ENCODE measurements at places on chromosomes 11 and 22.

DNA sequence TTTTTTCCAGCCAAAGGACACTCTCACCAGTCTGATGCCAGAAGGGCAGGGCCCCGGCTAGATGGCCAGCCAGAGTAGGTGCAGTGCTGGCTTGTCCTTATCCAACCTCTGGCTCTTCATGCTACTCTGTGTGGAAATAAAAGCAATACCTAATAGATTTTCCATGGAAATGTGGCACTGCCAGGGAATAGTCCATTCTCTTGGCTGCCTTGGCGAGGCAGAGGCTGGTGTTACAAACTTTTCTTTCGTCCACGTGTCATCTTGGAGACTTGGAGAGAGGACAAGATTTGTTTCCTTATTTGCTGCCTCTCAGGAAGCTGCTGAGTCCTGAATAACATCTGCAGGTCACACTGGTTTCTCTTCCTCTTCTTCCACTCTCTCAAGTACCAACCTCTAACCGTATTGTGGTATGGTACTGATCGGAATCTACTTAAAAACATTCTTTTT lies 17.2 kb upstream of the C1QTNF4 start:
- no peak for DNase-seq

DNA sequence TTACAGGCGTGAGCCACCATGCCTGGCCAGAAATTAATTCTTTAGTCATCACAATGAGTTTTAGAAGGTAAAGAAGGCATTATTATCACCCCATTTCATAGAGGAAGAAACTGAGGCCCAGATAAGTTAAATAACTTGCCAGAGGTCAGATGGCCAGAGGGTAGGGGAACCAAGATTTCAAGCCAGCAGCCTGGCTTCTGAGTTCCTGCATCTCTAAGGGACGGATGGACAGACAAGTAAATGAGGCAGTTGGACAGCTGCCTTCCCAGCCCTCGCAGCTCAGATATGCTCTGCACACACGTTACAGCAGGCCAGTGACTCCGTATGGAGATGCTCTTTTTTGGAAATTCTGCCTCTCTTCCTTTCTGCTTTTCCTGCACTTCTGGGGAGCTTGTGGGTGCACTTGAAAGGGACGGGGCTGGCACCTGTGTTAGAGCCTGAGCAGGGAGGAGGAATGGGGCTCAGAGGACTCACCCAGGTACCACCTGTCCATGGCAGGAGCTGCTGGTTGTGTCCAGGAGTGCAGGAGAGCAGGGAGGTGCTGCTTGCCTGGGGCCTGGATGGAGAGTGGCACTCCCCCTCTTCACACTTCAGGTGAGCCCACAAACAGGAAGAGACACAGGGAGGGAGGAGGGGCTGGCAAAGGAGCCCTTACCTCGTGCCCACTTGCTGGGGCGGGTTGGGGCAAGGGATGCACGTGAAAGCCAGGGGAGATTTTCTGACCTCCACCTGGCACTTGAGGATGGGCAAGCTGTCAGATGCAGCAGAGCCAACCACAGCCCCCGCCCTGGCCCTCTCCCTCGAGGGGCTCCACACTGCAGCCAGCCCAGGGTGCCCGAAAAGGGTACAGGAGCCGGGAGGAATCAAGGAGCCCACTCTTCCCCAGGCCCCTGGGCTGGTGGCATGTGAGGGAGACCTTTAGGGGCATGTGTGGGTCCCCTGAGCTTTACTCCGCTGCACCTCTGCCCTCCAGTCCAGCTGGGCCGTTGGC lies 3.3 kb upstream of the FXYD2 start:
- no peak for DNase-seq

DNA sequence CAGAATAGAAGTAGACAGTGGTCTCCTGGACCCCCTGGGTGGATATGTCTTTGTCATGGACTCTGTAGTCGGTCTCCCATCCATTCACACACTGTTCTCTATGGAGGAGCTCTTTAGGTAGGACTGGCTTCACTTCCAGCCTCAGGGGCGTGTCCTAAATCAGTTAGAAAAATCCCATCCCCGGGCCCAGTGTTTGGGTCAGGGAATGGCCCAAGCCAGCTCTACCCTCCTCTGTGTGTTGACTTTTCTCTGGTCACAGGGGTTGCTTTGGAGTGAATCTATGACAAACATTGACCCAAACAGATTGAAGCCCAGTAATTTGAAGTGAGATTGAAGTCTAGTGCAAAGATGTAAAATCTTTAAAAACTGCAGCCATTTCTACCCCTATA lies 34.0 kb downstream of the WEE1 start:
- no peak for DNase-seq

- DNase-seq = no peak
Observed at GRCh38 chr11:88657076-88657738, 319.7 kb upstream of the CTSC start.

GRCh38 chr11:64379160-64379559 lies 20.2 kb downstream of the RPS6KA4 start:
- no peak for DNase-seq

GRCh38 chr11:64742087-64742888 lies 1.7 kb downstream of the RASGRP2 start:
- no peak for DNase-seq

DNA sequence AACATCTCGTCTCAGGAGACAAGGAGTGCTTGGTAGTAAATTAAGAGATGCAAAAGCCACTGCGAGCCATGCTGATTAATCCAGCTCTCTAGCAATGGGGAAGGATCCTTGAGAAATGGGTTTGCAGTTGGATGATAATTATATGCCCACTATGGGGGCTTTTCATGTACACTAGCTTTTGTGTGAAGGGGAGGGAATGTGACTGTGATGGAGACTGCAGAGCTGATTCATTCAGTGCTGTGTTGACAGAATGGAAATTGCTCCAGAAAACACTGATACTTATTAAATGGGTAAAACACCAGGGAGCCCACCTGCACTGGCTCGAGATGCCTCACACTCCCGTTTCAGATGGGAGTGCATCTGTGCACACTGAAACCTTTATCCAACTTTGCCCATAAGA lies 37.0 kb upstream of the KIRREL3 start:
- no peak for DNase-seq

GRCh38 chr22:33302049-33302545 lies 243.9 kb upstream of the SYN3 start:
- no peak for DNase-seq

DNA sequence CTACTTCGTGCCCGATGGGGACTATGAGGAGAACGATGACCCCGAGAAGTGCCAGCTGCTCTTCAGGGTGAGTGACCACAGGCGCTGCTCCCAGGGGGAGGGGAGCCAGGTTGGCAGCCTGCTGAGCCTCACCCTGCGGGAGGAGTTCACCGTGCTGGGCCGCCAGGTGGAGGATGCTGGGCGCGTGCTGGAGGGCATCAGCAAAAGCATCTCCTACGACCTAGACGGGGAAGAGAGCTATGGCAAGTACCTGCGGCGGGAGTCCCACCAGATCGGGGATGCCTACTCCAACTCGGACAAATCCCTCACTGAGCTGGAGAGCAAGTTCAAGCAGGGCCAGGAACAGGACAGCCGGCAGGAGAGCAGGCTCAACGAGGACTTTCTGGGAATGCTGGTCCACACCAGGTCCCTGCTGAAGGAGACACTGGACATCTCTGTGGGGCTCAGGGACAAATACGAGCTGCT lies 751 bp downstream of the FIBIN start:
- no peak for DNase-seq

DNA sequence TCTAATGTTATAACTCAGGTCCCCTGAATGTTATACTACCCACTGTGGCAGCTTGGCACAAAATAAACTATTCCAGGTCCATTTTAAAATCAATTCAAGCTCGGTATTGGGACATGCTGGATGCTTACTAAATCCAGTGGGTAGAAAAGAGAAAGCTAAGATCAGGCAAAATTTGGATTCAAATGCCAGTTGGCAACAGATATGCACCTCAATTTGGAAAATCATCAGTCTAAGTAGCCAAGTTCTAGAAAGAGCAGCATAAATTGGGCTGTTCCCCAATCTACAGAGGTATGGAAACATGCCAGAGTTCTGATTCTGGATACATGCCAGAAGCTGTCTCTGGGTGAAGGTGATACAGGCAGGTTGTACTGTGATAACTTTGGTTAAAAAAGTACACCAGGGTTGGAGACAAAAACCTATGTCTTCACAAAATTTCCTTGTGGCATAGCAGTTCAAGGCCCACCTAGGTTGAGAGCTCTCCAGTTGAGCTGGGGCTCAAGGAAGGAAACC lies 427.8 kb downstream of the LRRC4C start:
- DNase-seq = no peak

- no peak for DNase-seq
Observed at GRCh38 chr11:36757075-36757474, 159.0 kb upstream of the RAG2 start.

DNA sequence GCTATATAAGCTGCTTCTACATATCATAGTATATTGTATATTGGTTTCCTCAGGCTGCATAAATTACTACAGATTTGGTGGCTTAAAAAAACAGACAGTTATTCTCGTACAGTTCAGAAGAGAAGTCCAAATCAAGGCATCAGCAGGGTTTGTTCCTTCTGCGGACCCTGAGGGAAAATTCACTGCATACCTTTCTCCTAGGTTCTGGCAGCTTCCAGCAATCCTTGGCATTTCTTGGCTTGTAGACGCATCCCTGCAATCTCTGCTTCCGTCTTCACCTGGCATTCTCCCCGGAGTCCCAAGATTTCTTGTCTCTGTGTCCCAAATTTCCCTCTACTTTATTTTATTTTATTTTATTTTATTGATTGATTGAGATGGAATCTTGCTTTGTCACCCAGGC lies 142.8 kb downstream of the COMMD9 start:
- DNase-seq = no peak
